Ureter (tissue), 1 donor: ENCODE measurements at places on chromosomes 16 and 17. TPM values are rescaled to one million over a fixed set of nuclear protein-coding genes. Genes with fewer than 3 reads are reported as not detected.

The AANAT gene
- total RNA-seq = not detected

The ERN1 gene
- 49.2 TPM for total RNA-seq

The CIITA gene
- 32.0 TPM for total RNA-seq

The NAGS gene
- 2.2 TPM for total RNA-seq

The KRT39 gene
- not detected for total RNA-seq
